Heart left ventricle (tissue), 16 donors: ENCODE measurements at places on chromosomes 11 and 22. TPM values are rescaled to one million over a fixed set of nuclear protein-coding genes. Genes with fewer than 3 reads are reported as not detected.

OR4C13 gene
- polyA plus RNA-seq = not detected

MS4A2 gene
- polyA plus RNA-seq = 0.04 TPM

PIWIL4 gene
- polyA plus RNA-seq = 1.6 TPM

SLC5A1 gene
- polyA plus RNA-seq = 54.5 TPM

APOA5 gene
- not detected for polyA plus RNA-seq

SYVN1 gene
- polyA plus RNA-seq = 13.9 TPM

KCNK7 gene
- polyA plus RNA-seq = 0.42 TPM

APOA1 gene
- 87.7 TPM for polyA plus RNA-seq

OR51B4 gene
- not detected for polyA plus RNA-seq

FERMT3 gene
- 2.8 TPM for polyA plus RNA-seq

APOL4 gene
- polyA plus RNA-seq = 3.2 TPM

MS4A12 gene
- polyA plus RNA-seq = not detected

DNA sequence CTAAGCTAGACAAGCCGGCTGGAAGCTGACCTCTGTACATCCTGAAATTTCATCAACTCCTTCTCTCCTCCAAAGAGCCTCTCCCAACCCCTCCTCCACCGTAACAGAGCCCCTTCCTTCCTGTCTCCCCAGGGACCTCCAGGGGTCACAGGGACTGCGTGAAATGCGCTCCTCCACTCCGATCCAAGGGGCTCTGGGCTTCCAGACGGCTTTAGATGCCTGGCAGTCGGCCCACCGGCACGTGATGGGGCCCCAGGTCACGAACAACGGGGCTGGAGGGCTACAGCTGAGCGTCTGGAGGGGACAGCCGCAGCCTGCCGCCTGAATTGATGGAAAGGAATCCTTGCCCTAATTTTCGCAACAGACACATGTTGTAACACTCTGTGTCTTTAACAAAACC, 264.1 kb downstream of the MN1 start:
- DNase-seq = peak; percentile 72

- DNase-seq = no peak
These were observed 166.0 kb downstream of the KIRREL3 start for GRCh38 chr11:126834573-126834972.

DNA sequence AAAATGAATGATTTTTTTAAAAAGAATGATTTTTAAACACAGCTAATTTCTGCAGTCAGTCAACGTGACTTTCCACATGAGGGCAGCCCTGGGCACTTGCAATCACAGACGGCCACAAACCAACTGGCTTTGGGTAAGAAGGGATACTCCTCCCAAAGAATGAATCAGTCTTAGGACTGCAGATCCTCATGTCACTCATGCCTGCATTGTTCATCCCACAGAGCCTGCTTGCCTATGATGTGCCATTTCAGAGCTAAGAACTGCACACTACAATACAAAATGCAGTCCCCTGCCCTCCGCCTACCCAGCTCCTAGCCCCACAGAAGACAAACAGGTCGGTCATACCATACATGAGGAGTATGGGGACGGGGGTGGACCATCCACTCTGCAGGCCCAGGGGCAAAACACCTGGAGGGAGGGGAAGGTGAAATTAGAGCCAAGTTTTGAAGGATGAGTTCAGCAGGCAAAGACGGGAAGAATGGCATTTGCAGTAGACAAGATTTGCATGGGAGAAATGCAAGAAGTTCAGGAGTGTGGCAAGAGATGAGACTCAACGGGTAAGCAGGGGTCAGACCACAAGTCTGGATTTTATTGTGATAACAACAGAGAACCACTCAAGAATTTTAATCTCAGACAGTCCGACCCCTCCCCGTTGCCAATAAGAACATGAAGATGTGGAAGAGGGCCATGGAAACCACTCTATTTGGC, 24.7 kb downstream of the PACSIN2 start:
- no peak for DNase-seq

GRCh38 chr11:47433157-47433556, 6.9 kb upstream of the PSMC3 start:
- no peak for DNase-seq

DNA sequence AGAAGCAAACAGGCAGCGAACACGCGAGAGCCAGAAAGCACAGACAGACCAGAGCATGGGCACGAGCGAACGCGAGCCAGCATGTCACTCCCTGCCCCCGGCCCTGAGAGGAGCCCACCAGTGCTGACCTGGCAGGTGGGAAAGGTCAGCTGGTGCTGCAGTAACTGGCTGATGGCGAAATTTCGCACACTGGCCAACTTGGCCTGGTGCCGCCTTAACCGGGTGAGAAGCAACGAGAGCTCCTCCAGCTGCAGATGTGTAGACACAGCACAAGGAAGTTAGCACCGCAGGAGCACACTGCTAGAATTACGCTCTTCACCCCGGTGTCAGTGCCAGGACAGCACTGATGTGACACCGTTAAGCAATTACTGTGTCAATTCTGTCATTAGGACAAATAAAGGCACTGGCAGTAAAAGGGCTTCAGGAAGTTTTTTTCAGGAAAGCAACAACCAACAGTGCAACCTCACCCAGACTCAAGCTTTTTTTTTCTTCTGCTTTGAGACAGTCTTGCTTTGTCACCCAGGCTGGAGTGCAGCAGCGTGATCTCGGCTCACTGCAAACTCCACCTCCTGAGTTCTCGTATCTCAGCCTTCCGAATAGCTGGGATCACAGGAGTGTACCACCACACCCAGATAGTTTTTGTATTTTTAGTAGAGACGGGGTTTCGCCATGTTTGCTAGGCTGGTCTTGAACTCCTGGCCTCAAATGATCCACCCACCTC, 76.8 kb downstream of the C11orf58 start:
- no peak for DNase-seq

DNA sequence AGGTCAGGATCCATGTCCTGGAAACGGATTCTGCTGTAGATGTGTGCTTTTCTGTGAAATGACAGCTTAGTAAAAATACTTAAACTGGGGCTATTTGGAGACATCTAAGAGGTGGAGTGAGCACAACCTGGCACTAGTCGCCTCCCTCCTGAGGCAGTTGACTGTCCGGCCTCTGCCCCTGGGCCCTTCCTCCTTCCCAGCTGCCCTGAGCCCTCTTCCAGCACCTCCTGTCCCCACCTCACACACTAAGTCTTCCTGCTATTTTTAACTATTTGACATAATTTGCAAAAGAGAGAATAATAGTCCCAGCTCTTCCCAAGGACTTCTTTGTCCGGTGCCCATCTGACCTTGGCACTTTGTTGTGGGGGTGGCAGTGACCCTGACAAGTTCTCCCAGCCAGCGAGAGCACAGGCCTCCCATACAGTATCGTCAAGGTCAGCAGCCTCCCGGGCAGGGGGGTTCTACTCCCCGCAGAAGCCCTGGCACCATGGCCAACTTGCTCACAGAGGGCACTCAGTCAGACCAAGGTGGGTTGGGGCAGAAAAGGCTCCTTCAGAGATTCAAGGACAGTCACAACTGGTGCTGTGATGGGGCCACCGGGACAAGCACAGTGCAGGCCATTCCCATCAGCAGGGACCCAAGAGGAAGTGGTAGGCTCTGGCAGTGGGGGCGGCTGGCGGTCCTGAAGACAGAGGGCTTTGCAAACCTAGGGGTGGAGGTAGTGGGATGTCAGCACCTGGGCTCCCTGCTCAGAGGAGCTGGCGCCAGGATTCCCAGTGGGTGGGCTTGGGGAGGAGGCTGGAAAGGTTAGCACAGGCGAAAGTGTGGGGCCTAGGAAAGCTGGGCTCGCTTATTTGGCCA, 5.5 kb upstream of the NEAT1 start:
- peak; percentile 57 for DNase-seq

DNA sequence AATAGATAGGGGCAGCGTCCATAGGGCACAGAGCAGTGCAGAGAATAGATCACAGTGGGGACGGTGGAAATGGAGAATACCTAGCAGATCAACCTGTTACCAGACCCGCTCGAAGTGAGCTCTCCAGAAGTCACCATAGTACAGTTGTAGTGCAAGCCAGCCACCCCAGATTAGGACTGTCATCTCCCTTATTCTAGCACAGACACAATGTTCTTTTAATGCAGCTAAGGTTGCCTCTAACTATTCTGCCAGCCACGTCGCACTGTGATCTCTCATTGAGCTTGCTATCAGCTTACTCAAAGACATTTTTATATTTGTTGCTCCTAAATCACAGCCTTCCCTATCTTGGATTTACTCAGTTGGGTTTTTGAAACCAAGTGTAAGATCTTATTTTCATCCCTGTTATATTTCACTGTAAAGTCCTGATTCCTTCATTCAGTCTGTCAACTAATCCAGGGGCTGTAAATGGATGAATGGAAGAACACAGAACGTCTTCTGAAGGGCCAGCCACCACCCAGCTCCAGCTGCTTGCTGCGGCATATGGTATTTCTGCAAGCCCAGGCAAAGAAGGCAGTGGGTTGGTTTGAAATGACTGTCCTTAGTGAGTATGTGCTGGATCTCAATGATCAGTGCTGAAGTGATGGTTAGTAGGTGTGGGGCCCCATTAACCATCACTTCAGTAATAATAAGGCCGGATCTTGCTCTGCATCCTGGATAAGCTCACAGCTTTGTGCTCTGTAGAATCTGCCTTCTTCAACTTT, 3.4 kb downstream of the PARVA start:
- no peak for DNase-seq

- no peak for DNase-seq
These were observed 38.5 kb downstream of the RTL6 start for GRCh38 chr22:44459551-44459950.

- no peak for DNase-seq
These were observed 15.4 kb downstream of the FAM83F start for GRCh38 chr22:40009951-40010671.

GRCh38 chr22:50315289-50316113, 8.1 kb upstream of the PLXNB2 start:
- DNase-seq = no peak

DNA sequence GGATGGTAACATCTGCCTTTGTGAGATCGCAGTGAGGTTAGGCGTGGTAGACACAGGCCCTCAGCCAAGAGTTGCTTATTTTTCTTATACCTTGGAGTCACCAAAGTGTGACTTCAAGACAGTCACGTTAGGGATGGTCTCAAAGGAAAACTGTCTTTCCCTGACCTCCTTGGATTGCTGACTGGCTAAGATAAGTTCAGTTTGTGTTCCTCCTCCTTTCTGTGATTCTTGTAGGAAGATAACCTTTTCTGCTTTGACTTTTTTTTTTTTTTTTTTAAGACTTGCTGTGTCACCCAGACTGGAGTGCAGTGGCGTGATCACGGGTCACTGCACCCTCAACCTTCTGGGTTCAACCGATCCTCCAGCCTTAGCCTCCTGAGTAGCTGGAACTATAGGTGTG, 23.1 kb downstream of the TAB1 start:
- DNase-seq = no peak

DNA sequence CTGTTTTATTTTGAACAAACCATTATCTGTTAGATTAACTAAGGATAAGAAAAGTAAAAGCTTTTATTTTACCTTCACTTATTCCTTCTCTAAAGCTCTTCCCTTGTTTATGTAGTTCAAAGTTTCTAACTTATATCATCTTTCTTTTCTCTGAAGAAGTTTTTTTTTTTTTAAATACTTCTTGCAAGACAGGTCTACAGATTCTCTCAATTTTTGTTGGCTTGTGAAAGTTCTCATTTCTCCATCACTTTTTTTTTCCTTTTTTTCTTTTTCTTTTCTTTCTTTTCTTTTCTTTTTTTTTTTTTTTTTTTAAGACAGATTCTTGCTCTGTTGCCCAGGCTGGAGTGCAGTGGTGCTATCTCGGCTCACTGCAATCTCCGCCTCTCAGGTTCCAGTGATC, 4.7 kb upstream of the TREH start:
- no peak for DNase-seq

- DNase-seq = no peak
These were observed 72.9 kb downstream of the CSNK2A3 start for GRCh38 chr11:11279956-11280689.
